ENCODE measurements at places on chromosomes 4 and X.

DNA sequence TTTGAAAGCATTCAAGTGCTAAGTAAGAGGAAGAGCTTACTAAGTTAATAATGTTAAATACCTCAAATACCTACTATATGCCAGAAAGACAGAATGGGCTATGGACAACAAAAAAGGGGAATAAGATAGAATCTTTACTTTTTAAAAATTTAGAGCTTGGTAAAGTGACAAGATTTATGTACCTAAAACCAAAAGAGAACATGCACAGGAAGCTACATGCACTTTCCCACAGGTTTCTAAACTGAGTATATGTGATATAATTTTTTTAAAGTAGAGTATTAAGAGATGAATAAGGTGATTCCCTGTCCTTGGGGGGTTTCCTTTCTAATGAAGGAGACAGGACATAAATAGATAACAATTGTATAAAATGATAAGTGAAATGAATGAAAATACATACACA, 30.7 kb downstream of the SLC4A4 start:
- DNase-seq: no peak

DNA sequence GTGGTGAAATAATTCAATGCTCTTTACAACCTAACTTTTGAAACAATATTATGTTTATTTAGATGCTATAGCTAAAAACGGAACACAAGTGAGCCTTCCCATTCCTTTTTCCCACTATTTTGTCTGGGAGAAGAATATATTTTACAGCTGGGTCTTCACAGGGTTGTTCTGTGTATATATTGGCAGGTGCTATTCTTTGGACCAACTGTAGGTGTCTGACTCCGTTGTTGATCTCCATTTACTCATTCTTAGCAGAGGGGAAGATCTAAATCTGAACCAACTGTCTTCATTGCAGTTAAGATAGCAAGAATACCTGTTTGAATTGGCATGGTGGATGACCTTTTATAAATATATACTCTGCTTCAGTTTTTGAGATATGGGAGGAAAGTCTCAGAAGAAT, 257.4 kb downstream of the CFAP299 start:
- no peak for DNase-seq

DNA sequence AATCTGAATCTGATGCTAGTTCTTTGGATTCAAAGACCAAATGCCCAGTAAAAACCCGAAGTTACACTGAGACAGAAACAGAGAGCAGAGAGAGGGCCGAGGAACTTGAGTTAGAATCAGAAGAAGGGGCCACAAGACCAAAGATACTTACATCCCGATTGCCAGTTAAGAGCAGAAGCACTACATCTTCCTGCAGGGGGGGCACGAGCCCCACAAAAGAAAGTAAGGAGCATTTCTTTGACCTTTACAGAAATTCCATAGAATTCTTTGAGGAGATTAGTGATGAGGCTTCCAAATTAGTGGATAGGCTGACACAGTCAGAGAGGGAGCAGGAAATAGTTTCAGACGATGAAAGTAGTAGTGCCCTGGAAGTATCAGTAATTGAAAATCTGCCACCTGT, 309.3 kb downstream of the ANK2 start:
- no peak for DNase-seq

GRCh38 chrX:17082831-17083230, 136.4 kb downstream of the REPS2 start:
- DNase-seq: no peak
